ENCODE measurements at places on chromosomes 6 and 20.

DNA sequence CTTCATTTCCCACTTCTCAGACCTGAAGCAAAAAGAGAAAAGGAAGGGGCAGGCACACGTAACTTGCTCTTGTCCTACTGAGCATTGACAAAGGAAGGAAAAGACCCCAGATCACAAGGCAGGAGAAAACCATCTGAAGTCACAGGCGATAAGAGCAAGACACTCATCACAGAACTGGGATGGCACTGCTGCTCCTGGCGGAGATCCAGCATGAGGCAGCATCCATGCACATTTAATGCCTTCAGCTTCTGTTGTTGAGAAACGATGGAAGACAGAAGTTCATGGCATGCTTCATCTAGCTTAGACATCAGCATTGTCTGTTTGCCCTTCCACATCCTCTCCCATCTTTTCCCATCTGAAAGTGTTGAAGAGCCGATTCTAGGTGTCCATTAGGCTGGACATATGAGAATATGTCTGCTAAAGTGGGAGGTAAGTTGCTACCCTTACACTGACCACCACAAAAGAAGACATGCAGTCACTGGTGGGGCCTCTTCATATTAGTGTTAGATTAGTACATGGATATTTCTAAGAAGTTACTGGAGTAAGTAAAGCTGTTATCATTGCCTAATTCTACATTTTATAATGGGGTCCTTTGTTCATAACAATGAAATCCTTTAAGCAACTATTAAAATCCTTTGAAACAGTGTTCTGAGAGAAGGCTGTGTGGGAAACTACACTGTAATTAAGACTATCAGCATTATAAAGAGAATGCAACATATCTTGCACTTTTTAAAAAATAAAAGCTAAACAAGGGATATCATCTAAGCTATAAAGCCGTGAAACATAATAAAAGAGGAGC, 618.5 kb downstream of the C6orf118 start:
- no peak for DNase-seq

- no peak for DNase-seq
Measured at GRCh38 chr6:88914180-88914579, 49.2 kb downstream of the RNGTT start.

DNA sequence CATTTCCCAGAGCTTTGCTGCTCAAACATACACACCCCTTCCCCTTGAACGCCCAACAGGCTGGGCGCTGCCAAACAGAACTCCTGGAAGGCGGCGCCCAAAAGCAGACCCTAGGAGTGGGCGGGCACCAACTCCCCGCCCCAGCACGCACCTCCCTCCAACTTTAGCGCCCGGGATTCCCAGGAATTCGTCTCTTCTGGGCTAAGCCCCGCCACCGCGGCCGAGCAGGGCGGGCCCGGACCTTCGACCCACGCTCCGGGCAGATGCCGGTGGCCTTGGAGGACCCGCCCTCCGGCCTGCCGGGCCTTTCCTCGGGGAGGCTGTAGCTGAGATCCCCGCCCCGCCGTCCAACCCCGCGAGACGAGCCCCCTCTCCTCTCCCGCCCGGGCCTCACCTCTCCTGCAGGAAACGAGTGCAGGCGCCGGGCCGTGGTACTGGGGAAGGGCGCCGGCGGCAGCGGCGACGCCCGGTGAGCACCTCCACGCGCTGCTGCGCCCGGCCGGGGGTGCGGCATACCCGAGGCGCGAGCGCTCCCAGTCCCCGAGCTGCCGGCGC, 659 bp downstream of the MCUR1 start:
- DNase-seq: peak; percentile 93

DNA sequence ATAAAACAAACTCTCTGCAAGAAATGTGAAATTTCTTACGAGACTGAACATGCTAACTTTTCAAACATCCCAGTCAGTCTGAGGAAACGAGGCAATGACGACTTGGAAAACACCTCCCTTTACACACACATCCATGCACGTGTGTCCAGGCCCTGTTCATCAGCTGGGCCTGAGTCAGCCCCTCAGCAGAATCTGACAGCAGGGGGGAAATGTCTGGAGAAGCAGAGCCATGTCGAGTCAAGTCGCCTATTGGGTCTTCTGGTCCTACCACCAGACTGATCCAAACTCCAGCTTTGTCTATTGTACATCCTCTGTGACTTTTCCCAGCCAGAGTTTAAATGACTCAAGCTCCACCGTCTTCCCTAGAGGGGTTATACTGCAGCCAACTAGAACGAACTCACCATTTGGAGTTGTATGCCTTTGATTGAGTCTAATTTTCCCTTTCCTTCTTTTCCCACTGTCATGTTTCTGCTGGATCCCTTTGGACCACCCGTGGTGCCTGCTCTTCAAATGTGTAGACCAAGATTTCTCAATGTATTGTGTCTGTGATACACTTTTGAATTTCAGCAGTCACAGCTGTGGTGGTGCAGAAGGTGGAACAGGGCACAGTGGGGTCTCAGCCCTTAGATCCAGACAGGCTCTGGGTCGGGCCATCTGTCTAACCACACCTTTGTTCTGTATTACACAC, 254.0 kb downstream of the CDC5L start:
- DNase-seq: no peak

DNA sequence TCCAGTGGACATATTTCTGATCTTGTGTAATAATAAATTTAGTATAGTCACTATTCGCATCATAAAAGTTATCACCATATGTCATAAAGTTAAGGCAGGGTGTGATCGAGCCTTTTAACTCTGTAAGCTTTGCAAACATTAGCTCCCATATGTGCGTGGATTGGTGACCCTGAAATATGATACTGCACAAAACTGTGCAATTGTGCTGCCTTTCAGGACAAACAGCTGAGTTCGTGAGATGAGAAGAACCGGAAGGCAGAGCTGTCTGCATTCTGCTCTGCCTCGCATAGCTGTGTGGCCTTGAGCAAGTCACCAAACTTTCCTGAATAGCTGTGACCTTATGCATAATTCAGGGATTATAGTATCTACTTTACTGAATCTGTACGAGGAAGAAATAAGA, 3.2 kb upstream of the PLEKHG1 start:
- DNase-seq: no peak

- DNase-seq: no peak
Measured at GRCh38 chr6:145968051-145968450, 3.9 kb upstream of the SHPRH start.

DNA sequence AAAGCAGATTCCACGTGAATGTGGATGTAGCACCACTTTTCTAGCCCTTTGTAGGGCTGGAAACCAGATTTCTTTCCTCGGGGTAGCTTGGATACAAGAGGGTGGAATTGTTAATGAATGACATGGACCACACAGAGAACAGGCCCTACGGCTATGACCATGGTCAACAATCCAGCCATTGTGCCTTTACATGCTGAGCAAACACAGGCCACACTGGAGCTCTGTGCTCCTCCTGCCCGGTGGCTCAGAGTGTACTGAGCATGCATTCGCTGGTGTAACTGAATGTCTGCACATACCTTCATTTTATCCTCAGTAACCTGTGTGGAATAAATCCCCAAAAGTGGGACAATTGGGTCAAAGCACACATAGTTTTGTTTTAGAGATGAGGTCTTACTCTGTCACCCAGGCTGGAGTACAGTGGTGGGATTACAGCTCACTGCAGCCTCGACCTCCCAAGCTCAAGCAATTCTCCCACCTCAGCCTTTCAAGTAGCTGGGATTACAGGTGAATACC, 32.8 kb downstream of the LRP11 start:
- no peak for DNase-seq

DNA sequence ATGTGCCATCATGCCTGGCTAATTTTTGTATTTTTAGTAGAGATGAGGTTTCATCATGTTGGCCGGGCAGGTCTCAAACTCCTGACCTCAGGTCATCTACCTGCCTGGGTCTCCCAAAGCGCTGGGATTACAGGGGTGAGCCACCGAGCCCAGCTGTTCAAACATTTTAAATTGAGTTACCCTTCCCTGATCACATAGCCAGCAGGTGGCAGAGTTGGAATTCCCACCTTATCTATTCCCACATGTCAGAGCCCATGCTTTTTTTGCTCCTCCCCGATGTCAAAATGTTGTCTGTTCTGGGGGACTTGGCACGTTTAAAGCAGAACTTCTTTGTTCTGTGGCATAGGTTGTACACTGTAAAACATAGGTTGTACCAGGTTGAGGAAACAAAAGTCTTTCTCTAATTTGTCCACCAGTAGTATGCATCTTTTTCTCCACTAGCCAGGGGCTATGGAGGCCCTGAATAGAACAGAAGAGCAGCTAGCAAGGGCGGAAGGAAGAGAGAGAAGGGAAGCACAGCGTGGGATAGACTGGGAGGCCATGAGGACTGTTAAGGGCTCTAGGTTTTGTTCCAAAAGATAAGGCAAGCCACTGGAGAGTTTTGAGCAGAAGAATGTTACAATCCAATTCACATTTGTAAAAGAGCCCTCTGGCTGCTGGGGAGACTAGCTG, 7.3 kb upstream of the LBP start:
- peak; percentile 95 for DNase-seq

Data from NCI-H82 (cell line).